GOT3 (cell line): ENCODE measurements at places on chromosomes 5 and 9.

DNA sequence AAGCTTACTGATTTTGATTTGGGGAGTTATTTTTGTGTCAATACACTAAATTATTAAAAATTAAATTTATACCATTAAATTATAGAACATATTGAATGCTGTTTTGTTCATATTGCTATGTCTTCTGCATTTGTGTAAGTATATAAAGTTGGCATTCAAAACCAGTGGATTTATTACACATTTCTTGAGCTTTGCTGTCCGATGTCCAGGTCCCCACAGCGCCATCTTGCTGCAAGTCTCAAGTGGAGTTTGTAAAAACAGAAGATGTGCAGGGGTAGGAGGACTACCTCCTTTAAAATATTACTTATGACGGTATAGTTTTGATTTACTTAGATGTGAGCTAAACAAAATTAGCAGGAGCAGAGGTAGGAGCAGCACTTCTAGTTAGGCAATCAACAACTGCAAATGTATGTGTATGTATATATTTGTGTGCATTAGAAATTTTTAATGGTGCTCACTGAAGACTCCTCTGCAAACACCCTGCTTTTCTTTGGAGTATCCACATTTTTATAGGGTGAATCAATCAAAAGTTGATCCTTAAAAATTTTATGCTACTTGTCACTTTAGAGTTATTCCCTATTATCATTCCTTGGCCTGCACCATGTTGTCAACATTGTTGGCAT, 37.4 kb downstream of the CPEB4 start:
- DNase-seq = no peak

- no peak for DNase-seq
Measured at GRCh38 chr5:147017621-147018020, 139.1 kb upstream of the PPP2R2B start.

DNA sequence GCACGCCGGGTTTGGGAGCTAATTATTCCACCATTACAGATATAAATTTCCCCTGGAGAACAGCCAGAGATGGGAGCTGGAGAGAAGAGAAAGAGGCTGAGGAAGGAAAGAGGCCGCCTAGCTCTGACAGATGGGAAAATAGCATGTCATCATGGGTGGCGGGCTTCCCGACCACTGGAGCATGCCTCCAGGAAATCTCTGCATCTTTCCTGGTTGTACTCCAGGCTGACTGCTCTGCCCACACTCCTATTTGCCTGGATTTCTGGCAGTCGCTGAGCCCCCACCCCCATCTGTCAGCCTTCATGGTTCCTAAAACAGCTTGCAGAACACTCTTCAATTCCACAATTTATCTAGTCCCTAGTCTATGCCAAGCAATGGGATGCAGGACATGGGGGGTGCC, 14.3 kb upstream of the GABRP start:
- DNase-seq = no peak

GRCh38 chr5:113274836-113275414, 159.9 kb downstream of the TSSK1B start:
- DNase-seq = no peak

- DNase-seq = no peak
Measured at GRCh38 chr5:12668564-12668963, 764.3 kb upstream of the CTNND2 start.

- DNase-seq = no peak
Measured at GRCh38 chr5:67133217-67133616, 63.4 kb downstream of the CD180 start.

DNA sequence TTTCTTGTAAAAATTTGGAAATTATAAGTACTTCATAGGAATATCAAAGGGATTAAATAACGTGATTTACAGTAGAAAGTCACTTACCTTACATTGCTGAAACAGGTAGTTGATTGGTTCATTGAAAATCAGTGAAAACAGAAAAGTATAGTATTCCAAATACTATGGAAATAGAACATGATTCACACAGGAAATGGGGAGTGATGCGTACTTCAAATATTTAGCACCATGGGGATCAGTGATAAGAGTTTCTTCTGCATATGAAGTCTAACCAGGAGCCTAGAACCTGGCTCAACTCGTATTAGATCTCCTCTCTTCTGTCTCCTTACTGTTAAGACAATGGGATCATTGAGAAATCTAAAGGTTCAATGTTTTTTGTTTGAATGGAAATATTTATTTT, 133.3 kb downstream of the FAM174A start:
- DNase-seq = no peak

DNA sequence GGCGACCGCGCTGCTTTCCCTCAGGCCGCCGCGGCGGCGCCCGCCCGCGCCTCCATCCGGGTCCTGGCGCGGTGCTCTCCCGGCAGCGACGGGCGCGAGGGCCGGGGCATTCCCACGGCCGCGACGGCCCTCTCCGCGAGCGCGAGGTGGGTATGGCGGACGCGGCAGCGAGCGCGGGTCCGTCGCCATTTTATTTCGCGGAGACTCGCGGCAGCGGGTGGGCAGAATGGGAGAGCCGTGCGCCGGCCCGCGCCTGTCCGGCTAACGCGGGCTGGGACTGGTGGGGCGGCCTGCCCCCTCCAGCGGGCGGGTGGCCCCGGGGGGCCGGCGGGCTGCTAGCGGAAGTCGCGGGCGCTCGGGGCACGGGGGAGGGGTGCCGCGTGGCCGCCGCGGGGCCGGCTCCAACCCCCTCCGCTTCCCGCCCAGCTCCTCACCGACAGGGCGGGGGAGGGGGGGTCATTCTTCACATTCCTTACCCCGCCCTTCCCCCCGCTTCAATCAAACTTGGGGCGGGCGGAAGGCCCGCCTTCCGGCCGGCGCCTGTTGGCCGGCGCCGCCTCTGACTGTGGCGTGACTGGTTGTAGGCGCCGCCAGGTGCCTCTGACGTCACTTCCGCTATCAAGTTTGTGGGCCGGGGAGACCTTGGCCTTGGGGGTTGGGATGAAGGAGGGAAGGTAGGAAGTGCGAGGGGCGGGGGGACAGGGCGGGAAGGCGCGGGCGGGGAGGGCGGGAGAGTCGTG, 82.1 kb downstream of the PTPDC1 start:
- peak; percentile 59 for DNase-seq

DNA sequence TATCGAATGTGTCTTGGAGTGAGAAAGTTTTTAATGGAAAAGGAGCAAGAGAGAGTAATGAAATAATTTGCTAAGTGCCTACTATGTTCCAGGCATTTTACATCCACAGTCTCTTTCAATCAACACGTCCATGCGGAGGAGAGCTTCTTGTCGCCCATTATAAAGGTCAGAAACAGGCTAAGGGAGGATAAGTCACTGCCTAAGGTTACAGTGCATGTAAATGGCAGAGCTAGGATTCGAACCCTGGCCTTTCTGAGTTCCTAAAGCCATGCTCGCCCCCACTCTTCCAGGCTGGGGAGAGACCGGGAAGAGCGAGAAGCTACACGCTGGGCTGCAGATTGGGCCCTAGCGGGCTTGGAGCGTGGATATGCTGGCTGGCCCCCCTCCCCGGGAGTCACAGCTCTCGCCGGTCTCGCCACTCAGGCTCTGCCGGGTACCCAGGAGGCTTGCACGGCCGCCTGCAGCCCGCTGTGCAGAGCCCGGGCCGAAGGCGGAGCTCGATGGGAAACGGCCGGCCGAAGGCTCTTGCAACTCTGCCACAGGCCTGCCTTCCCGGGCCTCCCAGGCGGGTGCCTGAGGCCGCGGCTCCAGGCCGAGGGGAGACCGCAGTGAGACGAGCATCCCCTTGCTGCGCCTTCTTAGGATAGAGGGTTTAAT, 775 bp upstream of the LHX2 start:
- DNase-seq = no peak

DNA sequence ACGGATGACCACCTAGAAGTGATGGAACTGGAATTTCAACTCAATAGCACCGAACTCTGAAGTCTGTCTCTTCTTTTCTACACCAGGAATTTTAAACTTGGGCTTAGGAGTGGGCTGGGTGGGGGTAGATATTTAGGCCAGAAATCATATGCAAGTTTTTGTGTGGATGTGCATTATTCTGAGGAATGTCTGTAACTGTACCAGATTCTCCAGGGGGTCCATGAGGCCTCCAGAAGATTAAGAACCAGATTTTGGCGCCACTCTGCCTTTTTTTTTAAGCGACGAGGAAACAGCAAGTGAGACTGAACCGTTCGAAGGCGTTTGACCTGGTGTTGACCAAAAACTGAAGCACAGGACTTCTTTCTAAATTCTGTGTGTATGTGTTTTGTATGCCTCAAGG, 88.8 kb upstream of the TTC23L start:
- DNase-seq = no peak

DNA sequence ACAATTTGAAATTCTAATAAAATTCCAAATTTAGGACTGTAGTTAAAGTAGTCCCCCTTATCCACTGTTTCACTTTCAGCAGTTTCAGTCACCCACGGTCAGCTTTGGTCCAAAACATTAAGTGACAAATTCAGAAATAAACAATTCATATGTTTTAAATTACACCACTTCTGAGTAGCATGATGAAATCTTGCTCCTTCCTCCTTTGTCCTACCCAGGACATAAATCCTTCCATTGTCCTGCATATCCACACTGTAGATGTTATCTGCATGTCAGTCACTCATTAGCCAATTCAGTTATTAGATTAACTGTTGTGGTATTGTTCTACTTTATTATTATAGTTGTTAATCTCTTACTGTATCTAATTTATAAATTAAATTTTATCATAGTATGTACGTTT, 376.5 kb downstream of the SH3GL2 start:
- no peak for DNase-seq

GRCh38 chr5:173557123-173557903, 59.1 kb downstream of the BOD1 start:
- DNase-seq = no peak

GRCh38 chr5:53381-54174, 38.4 kb upstream of the PLEKHG4B start:
- DNase-seq = no peak

DNA sequence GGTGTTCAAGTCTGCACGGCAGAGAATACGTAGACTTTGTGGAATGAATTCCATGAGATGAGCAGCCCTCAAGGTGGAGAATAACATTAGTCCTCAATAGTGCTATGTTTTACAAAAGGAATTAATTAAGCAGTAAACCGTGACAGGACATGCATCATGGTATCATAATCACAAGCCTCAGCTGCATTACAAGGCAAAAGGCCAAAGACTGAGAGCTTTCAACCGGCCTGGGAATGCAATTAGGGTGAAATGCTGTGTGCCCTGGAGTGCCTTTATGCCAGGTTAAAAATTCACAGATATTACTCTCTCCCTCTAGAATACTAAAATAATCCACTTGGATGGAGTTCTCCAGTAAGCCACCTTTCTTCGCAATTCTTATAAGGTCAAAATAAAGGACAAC, 270.6 kb downstream of the MLLT3 start:
- no peak for DNase-seq

DNA sequence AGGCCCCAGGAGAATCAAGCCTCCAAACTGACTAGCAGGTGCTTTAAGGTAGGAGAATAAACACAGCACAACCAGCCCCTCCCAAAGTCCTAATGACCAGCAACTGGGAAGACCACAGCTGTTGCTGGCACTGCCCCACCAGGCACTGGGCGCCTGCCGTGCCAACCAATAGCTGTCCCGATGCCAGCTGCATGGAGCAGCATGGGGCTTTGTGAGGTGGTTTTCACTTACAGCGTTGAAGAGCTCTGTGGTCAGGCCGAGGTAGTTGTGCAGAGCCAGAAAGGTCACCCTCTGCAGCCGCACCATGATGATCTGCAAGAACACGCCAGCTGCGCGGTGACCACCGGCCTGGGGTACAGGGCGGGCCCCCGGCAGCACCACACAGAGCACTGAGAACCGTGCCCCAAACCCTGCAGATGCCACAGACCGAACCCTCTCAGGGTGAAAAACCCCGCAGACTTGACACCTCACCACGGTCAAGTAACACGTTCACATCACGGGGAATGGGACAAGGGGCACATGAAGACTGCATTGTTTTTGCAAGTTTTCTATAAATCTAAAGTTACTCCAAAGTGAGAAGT, 28.7 kb downstream of the PNPLA7 start:
- no peak for DNase-seq

GRCh38 chr5:5953584-5954274, 424.6 kb downstream of the MED10 start:
- no peak for DNase-seq

DNA sequence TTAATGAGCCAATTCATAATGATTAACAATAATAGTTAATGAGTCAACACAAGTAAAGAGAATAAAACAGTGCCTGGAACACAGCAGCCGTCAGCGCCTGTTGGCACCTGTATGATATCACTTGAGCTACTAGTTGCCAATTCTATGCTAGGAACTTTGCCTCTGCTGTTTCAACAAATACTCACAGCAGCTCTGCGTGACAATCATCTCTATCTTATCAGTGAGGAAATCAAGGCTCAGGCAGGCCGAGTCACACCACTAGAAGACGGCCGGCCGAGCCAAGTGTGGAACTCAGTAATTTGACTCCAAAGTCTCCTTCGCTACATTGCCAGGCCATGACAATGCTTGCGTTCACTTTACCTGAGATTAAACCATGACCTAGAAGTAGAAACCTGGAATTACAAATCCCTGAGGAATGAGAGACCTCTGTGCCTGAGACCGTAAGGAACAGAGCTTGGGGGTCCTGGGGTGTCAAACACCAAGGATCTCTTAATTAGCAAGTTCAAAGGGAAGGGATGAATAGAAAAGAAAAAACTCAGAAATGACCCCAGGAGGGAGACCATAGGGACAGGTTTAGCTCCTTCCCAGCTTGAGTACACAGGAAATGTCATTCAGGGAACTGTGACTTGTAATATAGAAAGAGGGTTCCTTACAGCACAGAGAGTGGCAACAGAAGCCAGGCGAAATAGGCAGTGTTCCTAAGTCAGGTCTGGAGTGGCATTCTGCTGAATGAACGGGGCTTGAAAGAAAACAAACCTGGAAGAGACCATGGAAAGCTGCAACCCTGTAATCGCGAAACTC, 109.1 kb downstream of the SUSD1 start:
- DNase-seq = no peak

DNA sequence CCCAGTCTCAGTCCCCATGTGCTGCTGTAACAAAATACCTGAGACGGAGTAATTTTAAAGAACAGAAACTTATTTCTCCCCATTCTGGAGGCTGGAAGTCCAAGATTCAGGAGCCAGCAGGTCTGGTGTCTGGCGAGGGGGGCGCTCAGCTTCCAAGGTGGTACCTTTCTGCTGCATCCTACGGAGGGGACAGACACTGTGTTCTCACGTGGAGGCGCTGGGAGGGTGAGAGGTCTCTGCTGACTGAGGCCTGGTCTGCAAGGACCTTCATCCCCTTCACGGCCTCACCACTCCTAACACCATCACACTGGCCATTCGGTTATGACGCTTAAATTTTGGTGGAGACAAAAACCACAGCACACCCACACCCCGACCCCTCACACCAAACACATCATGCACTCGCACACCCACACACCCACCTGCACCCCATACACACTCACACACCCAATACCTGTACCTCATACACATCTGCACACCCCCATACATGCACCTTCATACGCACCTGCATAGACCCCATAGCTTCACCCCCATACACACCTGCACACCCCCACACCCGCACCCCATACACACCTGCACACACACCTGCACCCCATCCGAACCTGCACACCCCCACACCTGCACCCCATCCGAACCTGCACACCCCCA, 9.8 kb upstream of the ZDHHC11 start:
- no peak for DNase-seq

GRCh38 chr9:12494411-12494810, 198.8 kb upstream of the TYRP1 start:
- DNase-seq = no peak

- no peak for DNase-seq
Measured at GRCh38 chr5:97846643-97847042, 663.6 kb upstream of the RIOK2 start.
